ENCODE measurements at places on chromosomes 3 and 15.

DNA sequence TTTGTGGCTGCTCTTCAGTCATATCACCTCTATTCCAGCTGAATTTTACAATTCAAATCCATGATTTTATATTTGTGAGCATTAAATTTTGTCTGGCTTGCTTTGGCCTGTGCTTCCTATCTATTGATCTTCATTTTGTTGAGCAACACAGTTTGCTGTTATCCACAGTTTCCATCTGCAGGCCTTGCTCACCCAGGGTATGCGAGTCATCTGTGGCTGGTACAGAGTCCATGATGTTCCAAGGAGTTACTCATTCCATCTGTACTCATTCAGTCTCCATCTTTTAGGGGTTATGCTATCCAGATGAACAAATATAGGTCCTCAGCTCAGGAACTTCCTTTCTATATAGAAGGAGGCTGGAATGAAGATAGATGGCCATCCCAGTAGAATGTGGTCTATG lies 70.1 kb upstream of the CCK start:
- DNase-seq: no peak

- DNase-seq: no peak
Measured at GRCh38 chr15:73495181-73495580, 52.2 kb downstream of the REC114 start.

- no peak for DNase-seq
Measured at GRCh38 chr15:50633653-50634052, 52.9 kb downstream of the TRPM7 start.

DNA sequence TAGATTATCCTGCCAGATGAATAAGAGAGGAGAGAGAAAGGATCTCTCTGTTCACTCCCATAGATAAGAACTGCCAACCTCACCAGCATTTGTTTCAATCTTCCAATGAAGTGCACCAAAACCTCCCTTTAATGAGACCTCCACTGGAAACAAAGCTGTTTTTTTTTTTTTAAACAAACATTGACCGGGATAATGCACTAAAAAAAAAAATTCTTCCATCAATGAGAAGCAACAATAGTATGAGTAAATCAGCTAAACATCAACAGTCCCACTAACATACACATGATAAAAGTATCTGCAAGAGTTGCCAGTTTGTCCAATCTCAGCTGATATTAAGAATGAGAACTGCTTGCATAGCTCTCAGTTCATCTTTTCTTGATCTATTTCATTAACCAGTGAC lies 19.9 kb downstream of the TJP1 start:
- no peak for DNase-seq

GRCh38 chr3:184134746-184135148 lies 411 bp upstream of the EIF2B5 start:
- no peak for DNase-seq

- no peak for DNase-seq
Measured at GRCh38 chr3:114809668-114810413, 337.2 kb downstream of the ZBTB20 start.

- no peak for DNase-seq
Measured at GRCh38 chr3:160568989-160569388, 3.6 kb upstream of the KPNA4 start.

DNA sequence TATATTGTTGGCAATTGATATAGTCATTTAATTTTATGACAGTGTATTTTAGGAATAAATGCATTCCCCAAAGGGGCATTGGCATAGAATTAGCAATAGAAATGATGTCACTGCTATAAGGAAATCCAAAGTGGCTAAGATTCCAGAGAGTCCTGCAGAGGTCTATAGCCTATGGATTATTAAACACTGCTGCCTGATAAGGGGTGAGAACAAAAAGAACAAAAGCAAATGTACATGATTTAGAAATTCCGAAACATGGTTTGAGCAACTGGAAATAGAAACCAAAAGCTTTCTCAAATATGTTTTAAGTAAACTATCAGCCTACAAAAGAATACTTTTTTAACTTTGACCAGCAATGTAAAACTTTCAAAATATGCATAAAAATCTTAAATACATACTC lies 280.1 kb upstream of the RASGRP1 start:
- no peak for DNase-seq

GRCh38 chr3:45098310-45098709 lies 47.9 kb downstream of the CDCP1 start:
- DNase-seq: no peak

DNA sequence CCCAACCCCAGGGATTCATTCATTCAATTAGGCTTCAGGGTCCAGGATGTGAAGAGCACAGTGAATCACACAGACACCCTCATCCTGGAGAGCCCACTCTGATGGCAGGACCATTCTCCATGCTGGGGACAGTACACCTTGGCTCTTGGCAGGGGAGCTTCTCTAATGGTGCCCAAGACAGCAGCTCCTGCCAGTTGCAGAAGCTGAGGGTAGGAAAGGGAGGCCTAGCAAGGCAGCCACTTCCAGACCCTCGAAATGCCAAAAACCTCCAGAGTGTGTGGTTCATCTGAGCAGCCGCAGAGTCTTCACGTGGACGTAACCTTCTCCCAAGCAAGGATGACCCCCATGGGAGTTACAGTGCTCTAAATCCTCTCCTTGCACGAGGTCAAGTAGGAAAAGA lies 186.2 kb downstream of the XXYLT1 start:
- DNase-seq: no peak

- DNase-seq: no peak
Measured at GRCh38 chr3:122660297-122660974, 20.2 kb upstream of the PARP14 start.

DNA sequence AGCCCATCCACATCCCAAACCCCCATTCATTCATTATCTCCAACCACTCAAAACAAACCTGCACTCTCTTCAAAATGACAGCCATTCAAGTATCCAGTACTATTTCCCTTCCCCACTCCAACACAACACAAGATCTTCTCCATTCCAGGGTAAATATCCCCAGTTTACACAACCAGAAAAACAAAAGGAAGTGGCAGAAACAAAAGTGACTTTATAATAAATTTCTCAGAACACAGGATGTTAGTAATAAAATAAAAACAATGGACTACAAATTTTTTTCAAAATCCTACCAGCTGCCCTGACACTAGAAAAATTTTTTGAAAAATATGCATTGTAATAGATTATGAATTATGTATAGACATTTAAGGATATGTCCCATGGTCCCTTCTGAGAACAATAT lies 14.2 kb downstream of the CPA3 start:
- peak; percentile 5 for DNase-seq

Data from SHP77 (cell line).